Osteocyte (in vitro differentiated cells): ENCODE measurements at places on chromosomes 5 and 9.

DNA sequence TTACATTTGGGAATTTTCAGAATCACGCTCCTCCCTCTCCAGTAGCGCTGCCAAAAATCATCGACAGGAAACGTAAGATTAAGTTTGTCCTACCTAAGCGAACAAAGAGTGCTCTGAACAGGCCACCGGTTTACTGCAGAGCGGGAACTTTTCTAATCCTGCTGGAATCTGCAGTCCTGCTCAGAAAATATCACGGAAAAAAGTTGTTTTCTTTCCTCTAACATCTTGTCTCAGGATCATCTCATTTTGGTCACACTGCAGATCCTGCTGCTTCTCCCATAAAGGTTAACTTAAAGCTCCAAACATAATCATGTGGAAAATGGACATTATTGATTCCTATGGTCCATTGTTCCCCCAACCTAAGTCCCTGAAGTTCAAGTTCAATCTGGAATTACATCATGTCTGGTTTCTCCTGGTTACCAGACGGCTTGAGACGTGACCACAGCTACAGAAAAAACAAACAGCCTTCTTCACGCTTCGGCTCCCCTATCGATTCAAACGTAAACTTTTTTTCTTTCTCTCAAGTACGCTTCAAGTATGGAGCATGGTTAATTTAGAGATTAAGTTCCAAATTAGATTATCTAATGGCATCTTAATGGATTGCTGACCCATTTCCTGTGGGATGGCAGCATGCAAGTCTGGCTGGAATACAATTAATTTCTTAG is 217.6 kb downstream of the NFIB start:
- DNase-seq, result no peak

DNA sequence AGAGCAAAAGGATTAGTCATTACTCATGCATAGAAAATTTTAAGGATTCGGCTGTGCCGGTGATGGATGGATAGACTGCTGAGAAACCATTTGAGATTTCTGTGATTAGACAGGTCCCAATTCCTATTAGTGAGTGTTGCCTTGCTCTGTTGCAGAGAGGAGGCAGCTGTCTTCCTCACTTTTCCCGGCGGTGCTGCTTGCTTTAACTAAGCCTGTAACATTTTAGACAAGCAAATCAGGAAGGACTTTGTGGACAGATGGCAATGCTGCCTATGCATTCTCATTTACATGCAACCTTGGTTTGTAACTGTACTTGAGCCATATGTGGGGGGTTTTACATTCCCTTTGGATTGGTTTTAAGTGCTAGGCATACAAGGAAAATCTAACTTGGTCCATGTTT is 1176.3 kb downstream of the CDH18 start:
- no peak for DNase-seq

GRCh38 chr5:169647566-169647965 is 10.5 kb downstream of the DOCK2 start:
- no peak for DNase-seq

DNA sequence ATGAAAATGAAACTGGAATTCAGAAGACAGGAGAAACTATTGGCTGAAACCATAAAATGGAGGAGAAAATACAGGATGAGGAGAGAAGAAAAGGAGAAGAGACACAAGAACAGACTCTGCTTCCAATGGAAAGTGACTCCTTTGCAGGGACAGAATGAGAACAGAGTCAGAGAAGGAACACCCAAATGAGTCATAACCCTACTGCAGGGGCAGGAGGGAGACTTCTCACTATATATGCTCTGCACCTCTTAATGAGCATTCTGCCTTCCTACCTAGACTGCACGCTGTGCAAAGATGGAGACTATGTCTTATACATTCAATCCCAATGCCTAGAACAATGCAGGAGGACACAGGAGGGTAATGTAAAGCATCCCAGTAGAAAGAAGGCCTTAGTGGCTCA is 2.1 kb downstream of the SAXO1 start:
- no peak for DNase-seq

GRCh38 chr5:79555418-79555817 is 41.5 kb upstream of the HOMER1 start:
- DNase-seq, result no peak

DNA sequence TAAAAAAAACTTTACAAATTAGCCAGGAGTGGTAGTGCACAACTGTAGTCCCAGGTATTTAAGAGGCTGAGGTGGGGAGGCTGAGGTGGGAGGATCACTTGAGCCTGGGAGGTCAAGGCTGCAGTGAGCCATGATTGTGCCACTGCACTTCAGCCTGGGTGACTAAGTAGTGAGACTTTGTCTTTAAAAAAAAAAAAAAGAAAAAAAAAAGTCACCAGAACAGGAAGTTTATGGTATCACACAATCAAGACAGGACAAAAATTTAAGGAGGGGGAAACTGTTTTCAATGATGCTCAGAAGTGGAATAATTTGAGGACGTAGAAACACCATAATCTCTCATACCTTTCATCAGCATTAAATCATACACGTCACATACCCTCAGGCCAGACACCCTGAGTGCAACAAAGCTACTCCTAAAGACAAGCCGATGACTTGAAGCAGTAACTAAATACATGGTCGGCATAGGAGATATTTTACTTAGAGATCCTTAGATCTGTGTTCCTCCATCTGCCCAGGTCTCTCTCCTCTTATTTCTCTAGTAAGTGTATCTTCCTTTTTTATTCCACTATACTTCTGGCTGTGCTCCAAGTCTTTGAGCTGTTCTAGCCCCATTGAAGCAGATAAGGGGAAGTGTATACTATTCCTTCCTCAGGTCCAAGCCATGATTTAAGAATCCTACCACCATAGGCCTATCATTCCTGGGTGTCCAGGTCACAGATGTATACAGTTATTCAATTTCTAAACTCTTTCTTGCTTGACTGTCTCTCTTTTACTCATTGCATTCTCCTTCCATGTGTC is 91.3 kb upstream of the APC start:
- DNase-seq, result no peak

- no peak for DNase-seq
These were observed 16.0 kb downstream of the CXXC5 start for GRCh38 chr5:139664086-139664693.

- DNase-seq, result no peak
These were observed 193.1 kb downstream of the HSD17B3 start for GRCh38 chr9:96108691-96109380.

DNA sequence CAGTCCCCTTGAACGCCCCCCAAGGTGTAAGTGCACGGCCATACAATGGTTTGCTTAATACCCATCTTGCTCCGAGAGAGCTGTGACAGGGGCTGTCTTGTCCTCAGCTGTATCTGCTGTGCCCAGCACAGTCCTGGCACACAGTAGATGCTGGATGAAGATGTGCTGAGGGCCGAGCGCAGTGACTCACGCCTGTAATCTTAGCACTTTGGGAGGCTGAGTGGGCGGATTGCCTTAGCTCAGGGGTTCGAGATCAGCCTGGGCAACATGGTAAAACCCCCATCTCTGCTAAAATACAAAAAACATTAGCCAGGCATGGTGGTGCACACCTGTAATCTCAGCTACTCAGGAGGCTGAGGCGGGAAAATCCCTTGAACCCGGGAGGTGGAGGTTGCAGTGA is 53.6 kb downstream of the C9orf50 start:
- DNase-seq, result no peak

DNA sequence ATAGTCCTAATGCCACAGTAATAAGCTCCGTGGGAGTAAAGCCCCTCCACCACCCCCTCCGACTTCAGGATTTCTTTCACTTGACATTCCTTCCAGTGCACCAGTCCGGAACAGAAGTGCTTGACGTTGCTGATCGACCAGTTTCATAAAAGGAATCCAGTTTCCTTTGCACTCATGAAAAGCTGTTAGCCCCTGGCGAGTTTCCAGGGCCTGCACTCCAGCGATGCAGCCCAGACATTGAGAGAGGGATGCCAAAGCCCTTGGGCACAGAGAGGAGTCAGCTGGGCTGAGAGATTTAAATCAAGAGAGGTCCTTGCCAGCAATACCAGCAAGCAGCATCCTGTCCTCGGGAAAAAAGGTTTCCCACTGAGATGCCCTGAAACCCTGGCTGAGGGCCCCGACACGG is 170.1 kb downstream of the GABBR2 start:
- DNase-seq, result no peak

DNA sequence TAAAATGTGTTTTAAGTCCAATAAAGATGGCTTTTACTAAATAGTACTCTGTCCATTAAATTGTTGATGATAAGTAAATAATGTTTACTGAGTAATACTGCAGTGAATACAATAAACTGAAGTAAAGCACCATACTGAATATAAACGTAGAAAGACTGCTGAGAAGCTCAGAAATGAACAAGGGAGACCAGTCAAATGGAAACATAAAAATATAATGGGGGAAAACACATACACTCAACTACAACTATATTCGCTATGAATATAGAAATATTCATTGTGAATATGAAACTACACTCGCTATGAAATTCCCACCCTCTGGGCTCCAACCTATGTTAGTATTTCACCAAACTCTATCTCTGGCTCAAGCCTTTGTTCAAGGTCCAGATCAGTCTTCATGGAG is 41.9 kb upstream of the UBQLN1 start:
- DNase-seq, result no peak

DNA sequence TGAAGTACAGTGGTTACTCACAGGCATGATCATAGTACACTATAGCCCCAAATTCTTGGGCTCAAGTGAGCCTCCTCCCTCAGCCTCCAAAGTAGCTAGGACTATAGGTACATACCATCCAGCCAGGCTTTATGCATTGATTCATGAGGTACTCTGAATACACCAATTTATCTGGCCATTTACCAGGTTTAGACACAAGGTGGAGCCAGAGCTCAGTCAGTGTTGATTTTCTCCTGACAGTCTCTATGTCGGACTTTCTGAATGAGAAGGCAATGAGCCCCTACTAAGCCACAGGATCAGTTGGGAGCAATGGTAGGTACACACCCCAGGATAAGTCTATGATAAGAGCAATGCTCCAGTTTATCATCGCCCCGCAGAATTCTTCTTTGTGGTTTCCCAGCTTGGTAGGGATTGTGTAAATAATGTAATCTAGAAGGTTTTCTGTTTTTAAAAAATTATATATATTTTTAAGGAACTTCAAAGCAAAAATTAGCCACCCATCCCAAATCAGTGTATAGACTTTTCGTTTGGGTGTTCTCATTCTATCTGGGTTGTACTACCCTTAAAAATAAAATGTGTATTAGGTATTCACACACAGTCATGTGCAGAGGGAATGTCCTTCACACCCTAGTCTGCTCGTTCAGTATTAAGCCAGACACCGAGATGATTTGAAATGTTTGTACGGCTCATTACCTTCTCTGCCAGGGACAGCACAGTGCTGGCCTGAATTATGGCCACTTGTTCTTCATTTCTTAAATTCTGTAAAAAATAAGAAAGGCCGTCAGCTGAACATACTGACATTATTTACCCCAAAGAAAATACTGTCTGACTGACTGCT is 118.4 kb upstream of the DPYSL3 start:
- DNase-seq, result no peak
